ENCODE measurements at places on chromosomes 6 and 20. TPM values are rescaled to one million over a fixed set of nuclear protein-coding genes. Genes with fewer than 3 reads are reported as not detected.
A peak's percentile ranks its signal among the peaks of the same experiment; 100 is the strongest.

DNA sequence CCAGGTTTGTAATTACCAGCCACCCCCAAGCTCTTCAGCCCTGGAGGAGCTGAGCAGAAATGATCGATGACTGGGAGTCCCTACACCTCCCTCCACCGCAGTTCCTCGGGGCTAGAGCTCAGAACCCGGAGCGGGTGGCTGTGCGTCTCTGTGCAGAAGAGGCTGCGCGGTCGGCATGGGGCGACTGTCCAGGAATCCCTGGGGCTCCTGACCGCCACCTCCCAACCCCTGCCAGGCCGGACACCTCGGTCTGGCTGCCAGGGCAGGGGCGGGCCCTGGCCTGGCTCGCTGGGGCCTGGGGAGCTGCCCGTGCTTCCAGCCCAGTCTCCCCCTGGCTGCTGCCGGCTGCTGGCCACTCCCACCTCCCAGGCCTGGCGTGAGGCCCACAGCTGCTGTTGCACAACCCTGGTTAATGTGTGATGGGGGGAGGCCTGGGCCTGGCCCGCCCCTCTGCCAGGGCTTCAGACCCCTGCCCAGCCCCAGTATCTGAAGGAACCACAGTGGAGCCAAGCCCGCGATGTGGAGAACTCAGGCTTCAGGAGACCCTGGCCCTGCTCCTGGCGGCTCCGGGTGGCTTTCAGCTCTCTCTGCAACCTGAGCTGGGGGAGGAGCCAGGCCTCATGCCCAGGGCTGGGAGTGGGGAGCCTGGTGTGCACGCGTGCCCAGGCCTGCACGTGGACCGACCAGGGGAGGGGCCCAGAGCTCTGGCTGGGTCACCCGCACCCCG, 1.2 kb downstream of the SLC2A4RG start:
- H3K4me3 ChIP-seq = peak overlapping the region; percentile 69
- peaks cover 25% of the 10 kb centered on the region for H3K4me1 ChIP-seq
- H3K27ac ChIP-seq = peak overlapping the region; percentile 71
- H3K36me3 ChIP-seq = no peaks in the 10 kb centered on the region

DNA sequence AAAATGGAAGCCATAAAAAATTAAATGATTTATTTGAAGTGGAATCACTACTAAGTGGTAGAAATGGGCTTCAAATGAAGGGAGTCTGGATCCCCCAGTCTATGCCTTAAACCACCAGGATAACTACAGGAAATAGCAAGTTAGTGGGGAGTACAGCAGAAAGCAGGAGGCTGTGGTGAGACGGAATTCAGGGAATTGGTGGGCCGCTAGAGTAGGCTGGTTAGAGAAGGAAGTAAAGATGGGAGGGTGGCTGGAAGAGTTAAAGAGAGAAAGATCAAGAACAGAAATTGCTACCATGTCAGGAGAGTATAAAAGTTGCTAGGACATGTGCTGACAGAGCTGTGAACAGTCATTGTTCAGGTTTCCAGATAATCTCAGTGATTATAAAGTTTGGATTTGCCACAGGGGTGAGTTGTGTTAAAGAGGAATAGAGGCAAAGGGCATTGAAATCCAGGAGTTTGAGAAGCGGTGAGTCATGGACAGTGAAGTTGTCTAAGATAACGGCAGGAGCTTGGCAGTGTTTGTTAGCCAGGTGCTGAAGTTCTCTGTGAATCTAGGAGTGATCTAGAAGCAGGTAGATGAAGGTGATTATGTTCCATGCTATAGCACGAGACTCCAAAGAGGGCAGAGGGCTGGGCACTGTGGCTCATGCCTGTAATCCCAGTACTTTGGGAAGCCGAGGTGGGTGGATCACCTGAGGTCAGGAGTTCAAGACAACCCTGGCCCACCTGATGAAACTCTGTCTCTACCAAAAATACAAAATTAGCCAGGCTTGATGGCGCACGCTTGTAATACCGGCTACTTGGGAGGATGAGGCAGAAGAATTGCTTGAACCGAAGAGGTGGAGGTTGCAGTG, 13.7 kb upstream of the HINT3 start:
- no peak overlapping the region for H3K4me3 ChIP-seq
- no peak overlapping the region for H3K27ac ChIP-seq
- no peaks in the 10 kb centered on the region for H3K36me3 ChIP-seq
- H3K27me3 ChIP-seq = no peaks in the 10 kb centered on the region
- DNase-seq = no peak
- H3K4me1 ChIP-seq = no peaks in the 10 kb centered on the region

TRAPPC3L gene
- not detected for total RNA-seq

GRCh38 chr6:84330325-84330724, 102.9 kb upstream of the CEP162 start:
- no peak overlapping the region for H3K27ac ChIP-seq
- no peaks in the 10 kb centered on the region for H3K27me3 ChIP-seq
- no peaks in the 10 kb centered on the region for H3K36me3 ChIP-seq
- no peak overlapping the region for H3K4me3 ChIP-seq
- no peaks in the 10 kb centered on the region for H3K4me1 ChIP-seq
- DNase-seq = no peak

- H3K27me3 ChIP-seq = no peaks in the 10 kb centered on the region
- no peak overlapping the region for H3K27ac ChIP-seq
- no peak for DNase-seq
- H3K4me1 ChIP-seq = peaks cover 10% of the 10 kb centered on the region
- H3K36me3 ChIP-seq = no peaks in the 10 kb centered on the region
These were observed 40.8 kb upstream of the TIAM2 start for GRCh38 chr6:154954347-154954746.

SLC32A1 gene
- total RNA-seq = not detected

DNA sequence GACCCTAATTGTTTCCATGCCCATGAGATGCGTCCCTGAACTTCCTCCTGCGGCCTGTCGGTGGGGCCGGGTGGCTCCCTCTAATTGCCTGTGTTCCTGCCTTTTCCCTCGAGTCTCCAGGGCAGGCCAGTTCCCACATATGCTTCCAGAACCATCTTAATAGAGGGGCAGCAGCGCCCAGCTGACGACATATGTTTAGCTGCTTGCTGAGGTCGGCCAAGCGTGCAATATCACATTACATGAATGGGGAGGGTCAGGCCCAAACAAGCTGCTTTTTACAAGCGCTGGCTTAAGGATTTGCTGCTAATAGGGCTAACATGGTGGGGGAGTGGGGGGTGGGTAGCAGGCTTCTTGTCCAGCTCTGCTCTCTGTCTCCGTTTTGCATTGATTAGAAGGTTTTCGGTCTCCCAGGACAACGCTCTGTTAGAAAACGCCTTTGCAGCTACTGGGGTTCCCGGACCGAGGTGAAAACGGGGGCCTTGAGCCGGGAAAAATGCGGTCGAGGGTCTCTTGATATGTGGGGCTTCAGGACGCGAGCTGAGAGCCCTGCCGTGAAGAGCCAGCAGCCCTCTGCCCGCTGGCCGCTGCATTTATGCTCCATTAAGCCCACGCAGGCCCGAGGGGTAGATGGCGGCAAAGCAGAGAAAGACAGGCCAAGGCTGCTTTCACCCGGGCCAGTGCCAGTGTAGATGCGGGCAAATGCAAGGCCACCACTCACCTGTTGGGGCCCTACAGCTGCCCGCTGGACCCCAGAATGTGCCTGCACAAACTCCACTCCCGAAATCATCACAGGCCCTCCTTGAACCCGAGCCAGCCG, 308.5 kb downstream of the BMP7 start:
- no peak for DNase-seq
- no peak overlapping the region for H3K27ac ChIP-seq
- H3K4me3 ChIP-seq = no peak overlapping the region
- H3K4me1 ChIP-seq = no peaks in the 10 kb centered on the region
- no peaks in the 10 kb centered on the region for H3K36me3 ChIP-seq
- no peaks in the 10 kb centered on the region for H3K27me3 ChIP-seq

DNA sequence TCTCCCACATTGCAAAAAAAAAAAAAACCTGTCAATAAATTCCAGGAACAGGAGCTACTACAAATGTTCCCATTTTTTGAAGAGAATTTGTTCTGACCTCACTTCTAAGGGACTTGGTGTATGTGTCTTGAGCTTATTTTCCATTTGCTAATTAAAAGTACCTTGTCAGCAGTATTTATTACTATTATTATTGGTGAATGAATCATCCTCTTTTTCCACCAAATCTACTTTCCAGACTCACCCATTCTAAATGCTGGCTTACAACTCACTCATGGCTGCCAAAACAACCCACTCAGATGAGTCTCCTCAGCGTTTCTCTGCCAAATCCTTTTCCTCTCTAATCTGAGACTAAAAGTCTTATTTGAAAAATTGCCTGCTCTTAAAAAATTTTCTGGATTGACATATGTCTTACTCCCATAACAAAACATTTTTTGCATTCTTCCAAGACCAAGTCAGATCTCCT, 33.2 kb upstream of the TASP1 start:
- DNase-seq = no peak
- H3K4me3 ChIP-seq = no peak overlapping the region
- no peaks in the 10 kb centered on the region for H3K36me3 ChIP-seq
- no peak overlapping the region for H3K27ac ChIP-seq
- no peaks in the 10 kb centered on the region for H3K27me3 ChIP-seq

SIRPD gene
- 0.35 TPM for total RNA-seq

PAX1 gene
- total RNA-seq = not detected

DNA sequence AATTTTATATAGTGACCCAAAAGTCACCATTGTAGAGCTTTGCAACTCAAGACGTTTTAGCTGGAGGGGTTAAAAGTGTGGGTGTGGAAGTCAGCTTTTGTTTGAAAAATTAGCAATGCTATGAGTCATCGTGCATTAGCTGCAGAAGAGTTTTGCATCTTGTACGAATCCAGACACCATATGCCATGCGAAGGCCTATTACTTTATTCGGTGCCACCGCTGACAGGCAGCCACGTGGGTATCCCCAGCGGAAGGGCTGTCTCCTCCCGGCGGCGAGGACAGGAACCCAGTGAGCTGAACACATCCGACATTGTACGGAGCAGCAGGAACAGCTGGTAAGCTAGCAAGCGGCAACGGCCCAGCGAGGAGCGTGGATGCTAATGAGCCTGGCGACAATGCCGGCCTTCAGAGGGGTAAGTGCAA, 84.4 kb downstream of the INSM1 start:
- no peaks in the 10 kb centered on the region for H3K36me3 ChIP-seq
- H3K27me3 ChIP-seq = no peaks in the 10 kb centered on the region
- peak overlapping the region; percentile 34 for H3K4me3 ChIP-seq
- no peaks in the 10 kb centered on the region for H3K4me1 ChIP-seq
- H3K27ac ChIP-seq = no peak overlapping the region
- DNase-seq = no peak

DNA sequence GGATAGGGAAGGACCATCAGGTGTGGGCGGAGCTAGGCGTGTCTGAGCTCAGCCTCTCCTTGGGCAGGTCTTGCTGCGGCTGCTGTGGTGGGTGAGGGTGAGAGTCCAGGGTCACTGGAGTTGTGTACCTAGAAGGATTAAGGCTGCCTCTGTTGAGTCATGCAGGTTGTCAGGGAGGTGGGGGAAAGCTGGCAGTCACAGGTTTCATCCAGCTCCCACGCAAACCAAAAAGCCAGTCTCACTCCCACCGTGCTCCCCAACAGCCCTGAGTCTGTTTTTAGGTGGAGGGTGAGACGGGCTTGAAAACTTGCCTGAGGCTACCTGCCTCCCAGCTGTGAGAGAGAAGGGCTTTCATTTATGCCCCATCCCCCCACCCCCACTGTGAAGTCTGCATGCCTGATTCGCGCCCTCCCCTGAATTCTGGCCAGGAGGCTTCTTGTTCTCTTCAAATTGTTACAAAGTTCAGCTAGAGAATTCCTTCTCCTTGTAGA, 161.5 kb downstream of the MYLK4 start:
- H3K27ac ChIP-seq = no peak overlapping the region
- no peaks in the 10 kb centered on the region for H3K27me3 ChIP-seq
- H3K36me3 ChIP-seq = no peaks in the 10 kb centered on the region
- H3K4me3 ChIP-seq = no peak overlapping the region

MCHR2 gene
- total RNA-seq = not detected

DNA sequence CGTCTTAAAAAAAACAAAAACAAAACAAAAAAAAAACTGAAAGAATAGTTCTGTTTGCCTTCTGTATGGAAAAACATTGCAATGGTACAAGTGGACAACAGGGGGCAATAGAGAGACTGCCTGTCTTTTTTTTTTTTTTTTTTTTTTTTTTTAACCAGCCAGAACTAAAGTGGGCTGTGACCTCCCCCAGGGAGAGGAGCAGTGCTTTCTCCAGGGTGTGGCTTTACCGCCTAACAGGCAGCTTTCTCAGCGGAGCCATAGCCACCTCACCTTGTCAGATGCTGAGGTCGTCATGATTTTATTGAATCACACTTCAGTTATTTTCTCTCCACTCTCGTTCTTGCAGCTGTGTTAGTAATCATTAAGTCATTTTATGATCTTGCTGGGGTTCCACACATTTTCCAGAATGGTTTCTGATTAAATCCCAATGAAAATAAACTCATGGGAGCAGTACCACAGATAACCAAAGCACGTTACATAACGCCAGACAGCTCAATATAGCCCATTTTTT, 78.4 kb downstream of the GMPR start:
- H3K27ac ChIP-seq = no peak overlapping the region
- no peaks in the 10 kb centered on the region for H3K27me3 ChIP-seq
- DNase-seq = peak; percentile 60
- peaks cover 36% of the 10 kb centered on the region for H3K4me1 ChIP-seq
- no peak overlapping the region for H3K4me3 ChIP-seq

GRCh38 chr6:164628302-164628931, 681.0 kb downstream of the C6orf118 start:
- H3K27me3 ChIP-seq = no peaks in the 10 kb centered on the region
- H3K36me3 ChIP-seq = no peaks in the 10 kb centered on the region
- DNase-seq = no peak

FAM50B gene
- 4.3 TPM for total RNA-seq

DNA sequence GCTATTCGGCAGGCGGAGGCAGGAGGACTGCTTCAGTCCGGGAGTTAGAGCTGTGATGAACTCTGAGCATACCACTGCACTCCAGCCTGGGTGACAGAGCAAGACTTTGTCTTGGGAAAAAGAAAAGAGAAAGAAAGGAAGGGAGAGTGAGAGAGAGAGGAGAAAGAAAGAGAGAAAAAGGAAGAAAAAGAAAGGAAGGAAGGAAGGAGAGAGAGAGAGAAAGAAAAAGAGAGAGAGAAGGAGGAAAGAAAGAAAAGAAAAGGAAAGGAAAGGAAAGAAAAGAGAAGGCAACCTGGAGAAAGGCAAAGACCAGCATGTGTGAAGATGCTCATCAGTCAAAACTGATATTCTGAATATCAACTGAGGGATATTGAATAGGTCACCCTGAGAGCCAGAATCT, 143.1 kb upstream of the SASH1 start:
- no peaks in the 10 kb centered on the region for H3K36me3 ChIP-seq
- DNase-seq = no peak
- H3K27me3 ChIP-seq = no peaks in the 10 kb centered on the region
- H3K4me1 ChIP-seq = peaks cover 9% of the 10 kb centered on the region

BCL2L1 gene
- 15.0 TPM for total RNA-seq

MTHFD1L gene
- 9.3 TPM for total RNA-seq

- no peaks in the 10 kb centered on the region for H3K27me3 ChIP-seq
- H3K4me3 ChIP-seq = no peak overlapping the region
- H3K36me3 ChIP-seq = no peaks in the 10 kb centered on the region
- H3K4me1 ChIP-seq = no peaks in the 10 kb centered on the region
These were observed 507.8 kb upstream of the CITED2 start for GRCh38 chr6:139882234-139882633.

SNAP25 gene
- not detected for total RNA-seq

DNA sequence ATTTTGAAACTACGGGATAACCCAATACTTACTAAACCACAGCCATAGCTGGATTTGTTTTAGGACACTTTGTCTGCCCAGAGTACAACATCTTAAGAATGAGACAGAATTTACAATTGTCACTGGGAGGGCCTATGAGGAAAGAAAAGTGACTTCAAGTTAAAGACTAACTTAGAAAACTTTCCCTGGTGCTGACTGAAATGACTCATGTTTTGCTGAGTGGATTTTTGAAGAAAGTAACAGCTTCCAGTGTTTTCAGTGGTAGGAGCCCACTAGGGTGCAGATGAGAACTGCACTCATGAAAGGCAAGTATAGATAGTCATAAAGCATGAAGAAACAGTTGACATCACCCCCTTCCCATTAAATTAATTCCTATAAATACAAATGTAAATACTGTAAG, 988.2 kb upstream of the MAP3K7 start:
- H3K27ac ChIP-seq = no peak overlapping the region
- DNase-seq = no peak
- H3K36me3 ChIP-seq = no peaks in the 10 kb centered on the region
- H3K4me3 ChIP-seq = no peak overlapping the region
- no peaks in the 10 kb centered on the region for H3K4me1 ChIP-seq

Data from naive thymus-derived CD4-positive, alpha-beta T cell (primary cell).